ENCODE measurements at places on chromosomes 13 and 19. TPM values are rescaled to one million over a fixed set of nuclear protein-coding genes. Genes with fewer than 3 reads are reported as not detected.

The ACER1 gene
- total RNA-seq, result not detected

The ZNF223 gene
- total RNA-seq, result 5.4 TPM

The RASIP1 gene
- 0.85 TPM for total RNA-seq

The LILRA1 gene
- total RNA-seq, result not detected

The ERF gene
- 18.6 TPM for total RNA-seq

The ZNF69 gene
- 12.1 TPM for total RNA-seq

The ZNF850 gene
- total RNA-seq, result 6.2 TPM

The LHB gene
- total RNA-seq, result not detected

The FBXO46 gene
- 3.4 TPM for total RNA-seq

The COMP gene
- total RNA-seq, result 0.77 TPM

The LTBP4 gene
- total RNA-seq, result 7.1 TPM

Data from regular cardiac myocyte (primary cell).